NCI-H1092 (cell line): ENCODE measurements at places on chromosomes 12 and 14.

GRCh38 chr14:66850258-66850888, 338.9 kb upstream of the GARIN2 start:
- DNase-seq: no peak

DNA sequence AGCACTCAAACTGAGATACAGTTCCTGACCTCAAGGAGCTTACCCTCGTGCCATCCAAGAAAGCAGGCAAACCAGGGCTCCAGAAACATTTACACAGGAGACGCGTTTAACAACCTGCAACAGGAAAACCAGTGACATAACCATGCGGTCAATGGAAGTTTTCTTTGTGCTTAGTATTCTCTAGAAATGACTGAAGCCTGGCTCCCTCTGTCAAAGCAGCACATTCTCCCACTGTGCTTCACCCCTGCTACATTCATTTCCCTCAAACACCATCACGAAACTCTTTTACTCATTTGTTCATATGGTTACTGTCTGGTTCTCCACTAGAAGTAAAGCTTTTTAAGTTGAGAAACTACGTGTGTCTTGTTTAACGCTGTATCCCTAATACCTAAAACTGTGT, 161.3 kb upstream of the CCND2 start:
- DNase-seq: no peak

DNA sequence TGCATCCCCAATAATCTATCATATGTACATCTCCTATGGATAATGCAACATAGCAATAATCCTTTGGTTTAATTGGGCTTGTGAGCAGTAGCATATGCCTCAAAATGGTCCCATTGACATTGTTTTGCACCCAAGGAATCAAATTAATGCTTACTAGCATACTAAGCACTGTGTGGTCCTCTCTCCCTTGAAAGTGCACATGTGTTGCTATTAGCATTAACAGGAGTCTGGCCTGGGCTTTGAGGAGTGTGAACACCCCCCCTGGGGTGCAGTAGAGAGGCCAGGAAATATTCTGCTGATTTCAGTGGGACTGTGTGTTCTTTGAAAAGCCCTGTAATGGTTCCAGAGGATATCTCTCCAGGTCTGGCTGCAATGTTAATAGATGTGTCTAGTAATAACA, 1148.4 kb downstream of the VRK1 start:
- no peak for DNase-seq

DNA sequence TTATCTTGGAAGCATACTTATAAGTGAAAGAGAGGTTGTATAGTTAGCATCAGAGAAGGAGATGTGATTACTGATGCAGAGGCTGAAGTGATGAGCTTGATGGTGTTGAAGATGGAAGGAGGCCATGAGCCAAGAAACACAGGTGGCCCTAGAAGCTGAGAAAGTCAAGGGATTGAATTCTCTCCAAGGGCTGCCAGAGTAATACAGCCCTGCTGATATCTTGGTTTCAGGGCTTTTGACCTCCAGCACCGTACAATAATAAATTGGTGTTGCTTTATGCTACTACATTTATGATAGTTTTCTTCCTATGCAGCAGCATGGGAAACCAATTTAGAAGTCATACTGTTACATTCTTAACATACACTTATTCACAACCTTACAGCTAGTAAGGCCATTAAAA, 1133.3 kb downstream of the AACS start:
- no peak for DNase-seq

- DNase-seq: no peak
Measured at GRCh38 chr12:86379337-86379736, 123.1 kb upstream of the MGAT4C start.

GRCh38 chr12:5593998-5594397, 162.1 kb downstream of the NTF3 start:
- no peak for DNase-seq

DNA sequence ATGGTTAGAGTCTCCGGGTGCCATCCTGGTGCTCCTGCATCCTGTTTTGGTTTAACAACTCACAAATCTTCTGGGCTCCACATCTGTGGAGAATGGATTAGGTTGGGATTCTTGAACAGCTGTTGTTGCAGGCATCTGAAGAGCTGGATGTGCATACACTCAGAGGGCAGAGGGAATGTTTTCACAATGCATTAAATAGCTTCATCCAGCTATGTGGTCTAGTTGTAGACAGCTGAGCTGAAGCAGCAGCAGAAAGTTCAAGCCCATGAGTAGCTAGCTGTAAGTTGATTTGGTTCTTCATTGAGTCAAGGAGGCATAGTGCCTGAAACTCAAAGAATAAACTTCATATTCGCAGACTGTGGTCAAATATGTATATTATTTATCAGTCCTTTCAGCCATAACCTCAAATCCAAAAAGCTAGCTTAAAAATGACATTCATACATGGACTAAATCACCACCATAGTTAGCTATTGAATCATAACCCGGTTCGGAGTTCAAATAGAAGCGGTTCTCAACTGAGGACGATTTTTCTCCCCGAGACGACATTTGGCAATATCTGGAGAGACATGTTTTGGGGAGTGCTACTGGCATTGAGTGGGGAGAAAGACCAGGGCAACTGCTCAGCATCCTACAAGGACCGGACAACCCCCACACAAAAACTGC, 858 bp upstream of the ANKRD13A start:
- DNase-seq: no peak

DNA sequence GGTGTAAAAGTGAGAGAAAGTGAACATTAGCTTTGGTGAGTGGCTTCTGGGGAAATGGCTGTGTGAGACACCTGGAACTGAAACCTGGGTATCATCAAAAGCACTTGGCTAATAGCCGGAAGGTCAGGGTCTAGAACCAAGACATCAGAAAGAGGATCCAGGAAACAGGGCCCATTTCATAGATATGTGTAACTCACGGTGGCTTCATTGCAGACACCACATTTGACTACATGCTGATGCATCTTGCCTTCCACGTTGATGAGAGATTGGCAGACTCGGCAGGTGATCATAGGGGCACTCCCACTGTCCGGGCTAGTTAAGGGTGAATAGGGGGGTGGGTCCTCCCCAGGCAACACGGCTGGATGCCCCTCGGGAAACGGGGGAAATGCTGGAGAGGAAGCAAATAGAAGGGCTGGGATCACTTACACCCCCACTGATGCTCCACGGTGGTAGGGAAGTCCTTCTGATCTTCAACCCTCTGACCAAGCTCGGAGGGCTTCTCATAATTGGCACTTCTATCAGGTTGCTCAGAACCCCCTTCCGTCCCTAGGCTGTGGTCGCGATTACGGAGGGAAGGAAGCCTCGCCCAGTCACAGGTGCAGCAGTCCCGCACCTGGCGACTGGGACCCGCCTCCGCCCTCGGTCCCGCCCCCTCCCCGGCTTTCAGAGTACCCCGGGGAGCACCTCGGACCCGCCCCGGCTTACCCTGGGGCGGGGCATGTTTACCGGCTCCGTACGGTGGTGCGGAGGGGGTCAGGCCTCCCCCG, 593 bp downstream of the PIP4P1 start:
- no peak for DNase-seq

GRCh38 chr14:59474172-59474571, 9.0 kb upstream of the GPR135 start:
- DNase-seq: no peak

DNA sequence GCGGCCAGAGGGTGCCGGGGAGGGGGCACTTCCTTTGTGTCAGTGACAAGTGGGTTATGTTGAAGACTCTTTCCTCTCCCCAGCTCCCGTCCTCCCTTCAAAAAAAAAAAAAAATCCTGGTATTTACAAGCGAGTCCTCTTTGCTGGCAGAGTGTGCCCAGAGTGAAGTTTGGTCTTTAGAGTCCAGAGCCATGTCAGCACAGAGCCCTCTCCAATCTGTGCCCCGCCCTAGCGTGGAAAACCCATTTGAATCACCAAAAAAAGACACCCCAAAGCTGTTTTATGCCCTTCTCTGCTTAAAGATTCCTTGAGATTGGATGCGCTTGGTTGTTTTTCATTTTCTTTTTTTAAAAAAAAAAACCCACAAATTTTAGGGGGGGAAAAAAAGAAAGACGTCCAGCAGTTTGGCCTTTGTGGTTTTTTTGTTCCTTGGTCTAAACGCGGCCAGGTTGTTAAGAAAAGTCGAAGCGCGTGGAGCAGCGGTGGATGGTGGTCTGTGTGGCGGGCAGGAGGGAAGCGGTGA, 3.3 kb downstream of the NKX2-1 start:
- peak; percentile 58 for DNase-seq

DNA sequence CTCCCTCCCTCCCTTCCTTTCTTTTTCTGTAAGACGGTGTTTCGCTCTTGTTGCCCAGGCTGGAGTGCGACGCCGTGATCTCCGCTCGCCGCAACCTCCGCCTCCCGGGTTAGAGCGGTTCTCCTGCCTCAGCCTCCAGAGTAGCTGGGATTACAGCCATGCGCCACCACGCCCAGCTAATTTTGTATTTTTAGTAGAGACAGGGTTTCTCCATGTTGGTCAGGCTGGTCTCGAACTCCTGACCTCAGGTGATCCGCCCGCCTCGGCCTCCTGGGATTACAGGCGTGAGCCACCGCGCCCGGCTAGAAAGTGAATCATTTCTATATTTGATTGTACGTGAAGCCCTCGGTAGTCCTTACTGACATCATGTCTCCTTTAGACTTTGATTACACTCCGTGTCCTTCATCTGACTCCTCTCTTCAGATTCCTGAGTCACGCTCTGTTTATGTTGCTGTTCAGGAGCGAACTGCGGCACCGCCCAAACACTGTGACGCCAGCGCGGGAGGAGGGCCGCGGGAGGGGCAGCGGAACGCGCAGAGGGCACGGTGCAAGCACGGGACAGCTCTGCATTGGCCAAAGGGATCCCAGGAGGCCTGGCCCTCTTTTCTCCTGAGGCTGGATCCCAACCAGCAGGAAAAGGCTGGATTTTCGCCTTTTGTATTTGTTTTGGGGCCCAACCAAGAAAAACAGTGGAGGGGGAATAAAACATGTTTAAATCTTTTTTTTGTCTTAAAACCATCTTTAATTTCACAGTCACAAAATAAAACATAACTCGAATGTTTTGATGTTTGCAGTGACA, 538 bp upstream of the GABARAPL1 start:
- DNase-seq: peak; percentile 50

- no peak for DNase-seq
Measured at GRCh38 chr12:96500693-96501092, 11.3 kb downstream of the CFAP54 start.

- DNase-seq: no peak
Measured at GRCh38 chr12:57893431-57894353, 47.2 kb upstream of the CTDSP2 start.

DNA sequence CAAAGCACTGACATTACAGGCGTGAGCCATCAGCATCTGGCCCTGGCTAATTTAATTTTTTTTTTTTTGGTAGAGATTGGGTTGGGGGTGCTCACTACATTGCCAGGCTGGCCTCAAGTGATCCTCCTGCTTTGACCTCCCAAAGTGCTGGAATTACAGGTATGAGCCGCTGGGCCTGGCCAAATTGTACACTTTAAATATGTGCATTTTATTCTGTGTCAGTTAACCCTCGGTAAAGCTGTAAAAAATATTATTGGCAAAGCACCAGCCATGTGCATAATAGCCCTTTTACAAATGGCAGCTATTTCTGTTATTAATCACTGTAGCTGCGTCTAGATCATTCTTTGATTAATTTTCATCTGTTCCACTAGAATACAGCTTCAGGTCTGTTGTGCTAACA, 12.0 kb downstream of the TMEM119 start:
- DNase-seq: no peak

GRCh38 chr14:81400852-81401251, 728 bp upstream of the STON2 start:
- no peak for DNase-seq

GRCh38 chr14:38098074-38098836, 109.4 kb upstream of the SSTR1 start:
- no peak for DNase-seq

DNA sequence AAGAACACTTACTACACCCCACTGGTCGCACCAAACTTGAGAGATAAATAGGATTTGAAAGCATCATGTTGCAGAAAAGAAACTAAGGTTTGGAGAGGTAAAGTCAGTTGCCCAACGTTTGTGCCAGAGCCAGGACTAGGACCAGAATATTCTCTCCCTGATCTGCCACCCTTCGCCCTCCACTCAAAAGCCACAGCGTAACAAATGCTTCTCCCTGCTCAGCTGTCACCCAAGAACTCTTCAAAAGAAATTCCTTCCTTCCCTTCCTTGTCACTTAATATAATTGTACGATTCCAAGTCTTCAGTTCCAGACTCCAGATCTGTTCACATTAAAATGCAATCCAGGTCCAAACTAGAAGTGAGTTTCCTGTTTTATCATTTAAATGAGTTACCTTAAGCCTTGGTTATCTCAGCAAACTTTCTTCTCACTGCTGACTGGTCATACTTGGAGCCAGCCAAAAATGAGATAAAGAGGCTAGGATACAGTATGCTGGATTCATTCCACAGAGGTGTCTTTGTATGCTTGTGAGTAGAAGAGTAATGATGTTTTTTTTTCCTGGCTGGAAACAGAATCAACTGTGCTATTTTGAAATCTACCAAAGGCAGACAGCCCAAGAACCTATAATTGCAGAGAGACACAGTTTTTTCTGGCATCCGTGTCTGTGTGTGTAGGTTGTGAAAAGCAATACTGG, 12.8 kb upstream of the PPFIBP1 start:
- no peak for DNase-seq

- DNase-seq: no peak
Measured at GRCh38 chr14:105849933-105850626, 323.7 kb downstream of the TMEM121 start.

GRCh38 chr12:99505805-99506204, 141.7 kb upstream of the GARIN6 start:
- DNase-seq: no peak

- DNase-seq: no peak
Measured at GRCh38 chr14:44895716-44896115, 66.0 kb downstream of the KLHL28 start.

- DNase-seq: no peak
Measured at GRCh38 chr12:50062728-50063460, 5.5 kb downstream of the ASIC1 start.

DNA sequence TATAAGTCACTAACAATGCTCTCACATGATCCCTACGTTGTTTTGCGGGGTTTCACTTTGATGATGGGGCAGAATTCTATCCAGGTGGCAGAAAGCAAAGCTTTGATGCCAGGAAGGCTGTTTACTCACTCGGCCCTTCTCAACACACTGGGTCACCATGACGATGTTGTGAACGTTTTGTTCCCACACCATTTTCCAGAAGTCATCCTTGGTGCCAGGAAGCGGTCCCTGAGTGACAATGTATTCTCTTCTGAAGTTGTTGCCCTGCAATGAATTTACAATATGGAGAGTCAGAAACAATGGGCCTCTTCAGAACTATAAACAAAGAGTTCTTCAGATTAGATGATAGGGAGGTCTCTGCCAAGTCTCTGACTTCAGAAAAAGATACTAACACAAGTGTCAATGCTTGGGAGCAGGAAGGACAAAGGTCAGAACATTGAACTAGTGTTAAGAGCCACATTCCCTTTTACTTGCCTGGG, 101.3 kb downstream of the PTPRB start:
- no peak for DNase-seq

- DNase-seq: no peak
Measured at GRCh38 chr14:34056046-34056445, 105.2 kb upstream of the EGLN3 start.

GRCh38 chr12:106345746-106346145, 11.8 kb upstream of the POLR3B start:
- DNase-seq: no peak

DNA sequence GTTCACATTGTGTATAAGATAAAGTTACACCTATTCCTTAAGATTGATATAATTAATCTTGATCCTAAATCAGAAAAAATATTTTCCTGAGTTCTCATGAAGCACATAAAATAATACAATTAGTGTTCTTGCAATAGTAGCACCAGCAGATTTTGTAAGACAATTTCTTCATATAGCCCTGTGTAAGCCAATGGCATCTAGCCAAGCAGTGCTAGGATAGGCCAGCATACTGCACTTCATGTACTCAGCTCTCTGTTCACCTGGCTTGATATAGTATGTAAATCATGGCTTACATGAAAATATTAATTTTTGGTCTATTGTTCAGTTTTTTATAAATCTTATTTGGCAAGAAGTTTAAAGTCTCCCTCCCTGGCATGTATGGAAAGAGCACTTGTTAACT, 1.9 kb downstream of the KLRF2 start:
- no peak for DNase-seq
